K562 (cell line): ENCODE measurements at places on chromosomes 16 and 17.
A peak's percentile ranks its signal among the peaks of the same experiment; 100 is the strongest.

DNA sequence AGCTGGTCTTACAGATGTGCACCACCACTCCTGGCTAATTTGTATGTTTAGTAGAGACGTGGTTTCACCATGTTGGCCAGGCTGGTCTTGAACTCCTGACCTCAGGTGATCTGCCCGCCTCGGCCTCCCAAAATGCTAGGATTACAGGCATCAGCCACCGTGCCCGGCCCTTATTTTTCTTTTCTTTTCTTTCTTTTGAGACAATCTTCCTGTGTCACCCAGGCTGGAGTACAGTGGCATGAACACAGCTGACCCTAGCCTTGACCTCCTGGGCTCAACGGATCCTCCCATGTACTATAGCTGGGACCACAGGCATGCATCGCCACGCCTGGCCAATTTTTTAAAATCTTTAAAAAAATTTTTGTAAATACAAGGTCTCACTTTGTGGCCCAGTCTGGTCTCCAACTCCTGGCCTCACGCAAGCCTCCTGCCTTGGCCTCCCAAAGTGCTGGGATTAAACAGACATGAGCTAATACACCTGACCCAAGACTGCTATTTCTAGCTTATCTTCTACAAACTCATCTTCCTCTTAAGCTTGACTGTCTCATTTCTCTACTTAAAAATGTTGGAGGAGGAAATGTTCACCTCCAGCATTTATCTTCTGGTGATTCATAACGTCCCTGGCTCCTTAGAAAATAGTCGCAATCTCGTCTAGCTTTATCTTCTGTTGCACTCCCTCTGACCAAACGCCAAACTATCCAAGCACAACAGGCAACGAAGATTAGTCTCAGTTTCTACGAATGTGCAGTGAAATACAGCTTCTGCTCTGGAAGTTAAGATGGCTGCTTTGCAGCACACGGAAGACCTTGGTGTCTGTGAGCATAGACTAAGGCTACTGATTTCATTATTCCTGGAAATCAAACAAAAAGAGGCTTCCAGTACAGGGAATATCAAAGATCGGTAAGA is 8.2 kb upstream of the TMEM94 start:
- DNase-seq, result peak; percentile 72

DNA sequence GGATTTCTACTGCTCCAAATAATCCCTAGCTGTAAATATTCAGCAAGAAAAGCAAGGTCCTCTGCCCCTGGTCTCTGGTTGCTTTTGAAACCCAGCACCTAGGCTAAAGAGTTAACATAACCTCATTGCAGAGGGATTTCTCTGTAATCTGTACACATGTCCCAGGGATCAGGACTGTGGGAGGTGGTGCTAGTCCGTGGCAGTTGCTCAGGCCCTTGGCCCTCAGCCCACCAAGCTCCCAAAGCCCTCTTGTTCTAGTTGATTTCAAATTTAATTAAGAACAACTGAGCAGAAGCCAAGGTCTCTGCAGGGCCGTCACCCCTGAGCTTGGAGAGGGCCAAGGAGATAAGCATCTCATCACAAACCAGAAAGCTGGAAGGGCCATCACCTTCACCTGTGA is 181.1 kb downstream of the SOX9 start:
- no peak for DNase-seq

DNA sequence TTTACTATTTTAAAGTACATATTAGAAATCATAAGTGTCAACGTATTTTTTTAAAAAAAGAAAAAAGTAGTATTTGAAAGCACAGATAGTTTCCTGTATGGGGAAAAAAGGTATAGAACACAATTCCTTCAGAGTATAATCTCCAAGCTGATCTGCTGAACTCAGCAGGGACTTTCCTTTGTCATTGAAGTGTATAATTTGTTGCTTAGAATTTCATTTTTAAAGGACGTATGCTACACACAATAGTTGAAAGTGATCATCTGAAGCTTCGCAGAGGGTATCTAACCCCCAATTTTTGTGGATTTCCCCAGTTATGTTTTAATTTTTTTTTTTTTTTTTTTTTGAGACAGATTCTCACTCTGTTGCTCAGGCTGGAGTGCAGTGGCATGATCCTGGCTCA is 20.2 kb upstream of the MAPT start:
- no peak for DNase-seq

DNA sequence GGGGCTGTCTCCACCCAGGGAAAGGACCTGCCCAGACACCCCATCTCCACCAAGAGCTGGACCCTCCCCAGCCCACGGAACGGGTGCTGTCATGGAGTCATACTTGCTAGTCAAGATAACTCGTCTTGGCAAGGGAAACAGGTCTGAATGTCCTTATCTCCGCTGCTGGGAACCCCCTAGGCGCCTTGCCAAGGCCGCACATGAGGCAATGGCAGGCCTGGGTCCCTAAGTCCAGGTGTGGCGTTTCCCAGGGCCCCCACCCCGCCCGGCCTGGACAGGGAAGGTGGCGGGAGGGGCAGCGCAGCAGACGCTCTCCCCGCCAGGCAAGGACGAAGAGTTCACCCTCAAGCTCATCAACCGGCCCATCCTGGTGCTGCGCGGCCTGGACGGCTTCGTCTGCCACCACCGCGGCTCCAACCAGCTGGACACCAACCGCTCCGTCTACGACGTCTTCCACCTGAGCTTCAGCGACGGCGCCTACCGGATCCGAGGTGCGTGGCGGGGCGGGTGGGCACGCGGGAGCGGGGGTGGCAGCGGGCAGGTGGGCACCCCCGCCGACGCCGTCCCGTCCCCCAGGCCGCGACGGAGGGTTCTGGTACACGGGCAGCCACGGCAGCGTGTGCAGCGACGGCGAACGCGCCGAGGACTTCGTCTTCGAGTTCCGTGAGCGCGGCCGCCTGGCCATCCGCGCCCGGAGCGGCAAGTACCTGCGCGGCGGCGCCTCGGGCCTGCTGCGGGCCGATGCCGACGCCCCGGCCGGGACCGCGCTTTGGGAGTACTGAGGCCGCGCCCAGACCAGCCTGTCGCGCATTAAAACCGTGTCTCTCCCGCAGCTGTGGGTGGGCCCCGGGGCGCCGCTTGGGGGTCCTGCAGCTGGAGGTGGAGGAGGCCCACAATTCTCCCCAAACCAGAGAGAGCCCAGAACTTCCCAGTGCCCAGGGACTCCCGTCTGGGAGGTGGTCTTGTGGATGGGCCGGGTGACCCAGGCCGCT is 8.4 kb downstream of the FSCN2 start:
- no peak for DNase-seq

DNA sequence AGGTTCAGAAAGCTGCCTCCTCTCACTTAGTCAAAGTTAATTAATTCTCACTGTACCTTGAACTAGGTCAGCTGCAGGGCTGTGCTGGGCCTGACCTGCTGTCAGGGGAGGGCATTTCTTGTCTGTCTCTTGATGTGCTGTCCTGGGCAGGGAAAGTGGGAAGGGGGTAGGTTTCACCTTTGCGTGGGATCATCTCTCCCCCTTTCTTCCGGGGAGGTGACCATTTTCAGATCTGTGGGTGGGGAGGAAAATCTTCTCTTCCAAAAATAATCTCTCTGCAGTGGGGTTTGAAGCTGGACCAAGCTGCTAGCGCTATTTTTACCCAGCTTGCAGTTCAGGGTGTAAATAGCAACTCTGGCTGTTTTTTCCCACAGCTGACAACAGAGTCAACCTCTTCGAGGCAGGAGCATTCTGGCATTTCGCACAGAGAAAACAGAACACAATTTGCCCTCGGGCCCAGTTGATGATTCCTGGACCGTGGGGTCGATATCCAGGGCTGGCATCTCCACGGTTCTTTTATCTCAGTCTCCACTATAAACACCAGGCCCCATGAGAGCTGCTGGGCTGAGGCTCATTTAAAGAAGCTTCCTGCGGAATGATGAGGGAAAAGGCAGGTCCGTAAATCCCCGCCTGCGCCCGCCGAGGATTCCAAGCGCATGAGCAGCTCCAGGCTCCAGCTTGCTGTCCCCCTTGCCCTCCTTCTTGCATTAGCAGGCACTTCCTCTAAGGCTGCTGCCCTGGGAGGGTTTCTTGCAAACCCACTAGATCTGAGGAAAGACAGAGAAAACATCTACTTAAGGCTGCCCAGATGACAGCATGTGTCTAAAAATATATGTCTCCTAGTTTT is 93.9 kb downstream of the YPEL2 start:
- no peak for DNase-seq

DNA sequence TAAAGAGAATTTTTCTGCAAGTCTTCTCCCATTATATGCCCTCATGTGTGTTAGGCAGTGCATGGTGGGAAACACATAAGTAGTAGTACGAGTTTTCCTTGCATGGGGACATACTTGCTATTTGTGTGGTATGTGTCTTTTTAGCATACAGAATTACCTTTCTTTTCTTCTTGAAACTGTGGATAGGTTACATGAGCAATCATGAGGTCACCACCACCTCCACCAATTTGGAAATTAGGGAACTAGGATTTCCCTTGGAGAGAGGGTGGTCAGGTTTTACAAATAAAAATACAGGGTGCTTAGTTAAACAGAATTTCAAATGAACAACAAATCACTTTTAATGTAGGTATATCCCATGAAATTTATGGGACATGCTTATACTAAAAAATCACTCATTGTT is 16.3 kb upstream of the AMZ2 start:
- DNase-seq, result no peak

- no peak for DNase-seq
These were observed 47.5 kb downstream of the N4BP1 start for GRCh38 chr16:48562475-48562874.

GRCh38 chr17:39688475-39688835 is 598 bp upstream of the PGAP3 start:
- DNase-seq, result no peak

GRCh38 chr16:12208341-12209035 is 232.0 kb downstream of the SNX29 start:
- DNase-seq, result no peak

DNA sequence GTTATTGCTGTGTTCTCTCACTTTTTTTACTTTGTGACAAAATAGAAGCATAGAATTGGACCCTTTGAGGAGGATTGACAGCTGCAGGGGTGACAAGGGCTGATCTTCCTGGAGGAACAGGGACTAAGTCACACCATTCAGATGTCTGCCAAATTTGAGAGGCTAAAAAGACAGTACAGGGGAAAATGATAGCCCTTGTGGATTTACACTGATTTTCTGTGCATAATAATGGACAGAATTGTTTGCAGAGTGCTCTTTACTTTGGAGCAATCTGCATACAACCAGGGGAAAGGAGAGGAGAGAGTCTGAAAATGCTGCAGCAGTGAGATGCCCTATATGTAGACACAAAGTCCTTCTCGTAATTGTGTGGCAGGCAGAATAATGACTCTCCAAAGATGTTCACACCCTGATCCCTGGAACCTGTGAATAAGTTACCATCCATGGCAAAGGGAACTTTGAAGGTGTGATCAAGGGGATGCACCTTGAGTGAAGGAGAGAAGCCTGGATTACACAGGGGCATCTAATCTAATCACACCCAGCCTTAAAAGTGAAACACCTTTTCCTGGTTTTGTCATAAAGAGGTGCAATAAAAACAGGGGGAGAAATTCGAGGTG is 221.4 kb upstream of the CPHXL start:
- no peak for DNase-seq

- no peak for DNase-seq
These were observed 632 bp downstream of the SLC9A5 start for GRCh38 chr16:67249178-67250044.

GRCh38 chr17:69710926-69711325 is 296.4 kb downstream of the MAP2K6 start:
- no peak for DNase-seq

- no peak for DNase-seq
These were observed 46.5 kb downstream of the VAT1L start for GRCh38 chr16:77834635-77835540.

DNA sequence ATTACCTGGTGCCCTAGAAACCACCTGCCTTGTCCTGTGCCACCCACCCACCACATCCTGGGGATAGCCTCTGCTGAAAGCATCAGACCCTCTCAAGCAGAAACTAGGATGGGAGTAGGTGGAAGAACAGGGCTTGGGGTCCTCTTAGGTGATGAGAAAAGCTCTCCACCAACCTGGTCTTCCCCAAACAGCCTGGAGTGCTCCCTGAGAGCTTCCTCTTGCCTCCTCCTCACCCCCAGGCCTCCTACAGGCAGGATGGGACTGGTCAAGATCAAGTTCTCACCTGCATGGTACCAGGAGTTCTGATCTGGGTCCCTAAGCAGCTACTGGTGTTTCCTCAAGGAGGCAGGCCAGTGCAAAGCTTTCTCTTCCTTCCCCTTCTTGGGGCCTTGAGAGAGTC is 15.4 kb downstream of the WNT9B start:
- no peak for DNase-seq

GRCh38 chr17:81003711-81004475 is 12.3 kb downstream of the CHMP6 start:
- peak; percentile 56 for DNase-seq

DNA sequence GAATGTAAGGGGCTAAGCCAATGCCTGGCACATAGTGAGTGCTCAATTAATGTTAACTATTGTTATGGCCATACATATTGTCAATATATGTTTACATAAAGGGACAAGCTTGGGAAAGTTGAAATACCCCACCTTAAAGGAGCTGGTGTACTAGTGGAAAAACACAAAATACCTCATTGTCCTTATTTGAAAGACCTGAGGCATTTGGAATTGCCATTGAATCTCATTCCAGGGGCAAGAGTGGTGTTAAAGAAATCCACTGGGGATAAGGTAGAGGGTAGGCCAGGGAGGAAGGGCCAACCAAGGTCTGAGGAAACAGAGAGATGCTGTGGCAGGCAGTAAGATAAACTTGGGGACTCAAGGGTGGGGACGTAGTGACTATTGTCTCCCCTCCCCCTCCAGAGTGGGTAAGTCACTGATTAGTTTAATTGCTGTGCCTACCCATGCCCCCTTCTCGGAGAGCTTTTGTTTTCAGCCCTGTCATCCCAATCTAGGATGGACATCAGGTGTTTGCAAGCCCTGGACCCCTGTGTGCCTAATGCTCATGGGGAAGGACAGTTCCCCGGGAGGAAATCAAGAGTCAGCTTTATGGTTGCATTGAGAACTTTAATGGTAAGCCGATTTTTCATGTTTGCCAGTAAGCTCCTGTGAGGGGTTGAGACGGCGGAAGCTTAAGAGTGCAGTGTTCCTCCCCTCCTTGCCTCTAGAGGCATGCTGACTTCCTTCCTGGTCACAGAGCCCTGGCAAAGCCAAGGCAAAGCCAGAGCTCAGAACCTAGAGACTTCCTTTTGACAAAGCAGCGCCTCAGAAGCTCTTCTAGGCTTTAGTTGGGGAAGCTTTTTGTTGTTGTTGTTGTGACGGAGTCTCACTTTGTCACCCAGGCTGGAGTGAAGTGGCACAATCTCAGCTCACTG is 2.5 kb upstream of the HEATR9 start:
- no peak for DNase-seq

- DNase-seq, result no peak
These were observed 1.8 kb upstream of the NEUROD2 start for GRCh38 chr17:39609416-39610025.
